T-helper 1 cell (primary cell): ENCODE measurements at places on chromosomes 3 and 15.

DNA sequence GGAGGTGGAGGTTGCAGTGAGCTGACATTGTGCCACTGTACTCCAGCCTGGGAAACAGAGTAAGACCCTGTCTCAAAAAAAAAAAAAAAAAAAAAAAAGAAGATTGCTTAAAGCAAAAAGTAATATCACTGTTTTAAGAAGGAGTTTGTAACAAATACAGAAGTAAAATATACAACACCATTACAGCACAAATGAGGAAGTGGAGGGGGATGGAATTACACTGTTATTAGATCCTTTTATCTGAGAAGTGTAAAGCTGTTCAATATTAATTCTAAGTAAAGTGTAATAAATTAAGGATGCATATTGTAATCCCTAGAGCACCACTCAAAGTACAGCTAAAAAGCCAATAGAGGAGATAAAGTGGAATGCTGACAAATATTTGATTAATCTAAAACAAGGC is 47.0 kb upstream of the SNRPA1 start:
- no peak for DNase-seq

GRCh38 chr15:71730277-71731144 is 79.8 kb upstream of the NR2E3 start:
- DNase-seq = peak; percentile 59

DNA sequence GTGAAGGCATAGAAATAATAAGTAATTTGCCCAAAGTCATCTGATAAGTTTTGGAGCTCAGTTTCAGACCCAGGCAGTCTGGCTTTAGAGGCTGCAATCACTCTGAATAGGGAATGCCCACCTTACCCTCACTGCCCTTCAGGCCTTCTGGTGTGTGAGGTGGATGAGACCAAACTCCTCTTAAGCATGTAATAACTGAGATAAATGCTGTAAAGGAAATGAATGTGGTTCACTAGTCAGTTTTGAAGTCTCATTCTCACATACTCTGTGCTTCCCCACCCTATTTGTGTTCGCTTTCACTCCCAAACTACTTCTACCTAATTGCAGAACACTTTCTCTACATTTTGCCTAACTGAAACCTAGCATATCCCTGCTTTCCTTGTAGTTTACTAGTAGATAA is 144.1 kb downstream of the FILIP1L start:
- peak; percentile 9 for DNase-seq

GRCh38 chr3:15794842-15795650 is 2.7 kb downstream of the ANKRD28 start:
- DNase-seq = no peak

DNA sequence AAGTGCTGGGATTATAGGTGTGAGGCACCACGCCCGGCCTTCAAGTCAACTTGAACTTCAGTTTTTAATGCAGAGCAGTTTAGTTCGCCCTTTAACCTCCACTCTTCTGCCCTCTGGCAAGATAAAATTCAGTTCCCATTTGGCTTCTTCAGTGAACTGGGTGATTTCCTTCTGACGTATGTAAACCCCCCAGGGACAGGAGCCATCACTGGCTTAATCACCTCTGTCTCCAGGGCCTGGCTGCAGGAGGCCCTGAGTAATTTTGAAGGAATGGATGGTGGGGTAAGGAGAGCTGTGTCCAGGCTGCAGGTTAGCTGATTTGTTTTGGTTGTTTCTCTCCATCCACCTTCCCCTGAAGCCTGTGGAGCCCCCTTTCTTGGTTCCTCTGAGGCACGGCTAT is 11.9 kb downstream of the MCM2 start:
- no peak for DNase-seq

GRCh38 chr3:110790631-110791030 is 281.0 kb upstream of the NECTIN3 start:
- no peak for DNase-seq

DNA sequence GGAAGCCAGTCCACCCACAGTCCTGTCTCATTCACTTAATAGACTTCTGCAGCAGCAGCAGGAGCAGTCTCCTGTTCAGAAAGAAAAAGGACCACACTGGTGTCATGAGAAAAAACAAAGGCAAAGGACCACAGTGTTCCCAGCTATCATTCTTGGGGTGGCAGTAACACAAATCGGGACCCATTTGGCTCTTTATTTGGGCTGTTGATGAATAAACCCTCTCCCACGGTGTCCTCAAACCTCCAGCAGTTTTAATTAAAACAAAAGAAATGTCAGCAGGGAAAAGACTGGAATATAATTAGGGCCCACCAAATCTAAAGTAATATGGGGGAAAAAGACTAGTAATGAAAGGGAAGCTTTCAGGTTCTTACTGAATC is 210.5 kb upstream of the SLC2A2 start:
- no peak for DNase-seq

- no peak for DNase-seq
Measured at GRCh38 chr3:54871867-54872266, 56.0 kb downstream of the LRTM1 start.

DNA sequence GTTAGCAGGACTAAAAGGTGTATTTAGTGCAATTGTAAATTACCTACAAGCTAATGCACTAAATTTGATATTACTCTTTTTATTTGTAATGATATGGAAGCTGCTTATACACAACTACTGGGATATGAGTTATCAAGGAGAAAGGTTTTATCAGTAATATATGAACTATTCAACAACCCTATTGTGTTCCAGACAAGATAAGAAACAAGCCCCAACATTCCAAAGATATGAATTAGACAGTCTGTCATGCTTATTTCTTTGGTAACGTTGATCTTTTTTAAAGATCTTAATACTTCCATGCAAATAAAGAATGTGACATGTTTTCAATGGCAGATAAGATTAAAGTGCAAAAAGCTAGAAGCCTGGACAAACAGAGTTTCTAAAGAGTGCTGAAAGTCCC is 314.0 kb upstream of the THBS1 start:
- DNase-seq = no peak

DNA sequence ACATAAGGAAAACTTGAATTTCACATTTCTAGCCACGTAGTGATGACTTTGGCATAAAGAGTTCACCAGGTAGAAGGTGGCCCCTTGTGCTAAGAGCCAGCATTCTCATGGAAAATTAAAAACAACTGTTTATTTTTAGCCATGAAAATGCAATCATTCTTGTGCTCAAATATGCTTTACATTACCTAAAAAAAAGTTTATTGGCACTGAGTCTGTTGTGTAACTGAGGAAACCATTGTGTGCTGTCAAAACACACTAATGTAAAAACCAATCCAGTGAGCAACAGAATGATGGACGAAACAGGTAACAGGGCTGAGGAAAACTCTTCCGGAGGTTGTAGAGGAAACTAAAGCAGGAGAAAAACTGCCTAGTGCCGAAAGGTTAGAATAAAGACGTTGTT is 287.0 kb upstream of the TMC3 start:
- no peak for DNase-seq

DNA sequence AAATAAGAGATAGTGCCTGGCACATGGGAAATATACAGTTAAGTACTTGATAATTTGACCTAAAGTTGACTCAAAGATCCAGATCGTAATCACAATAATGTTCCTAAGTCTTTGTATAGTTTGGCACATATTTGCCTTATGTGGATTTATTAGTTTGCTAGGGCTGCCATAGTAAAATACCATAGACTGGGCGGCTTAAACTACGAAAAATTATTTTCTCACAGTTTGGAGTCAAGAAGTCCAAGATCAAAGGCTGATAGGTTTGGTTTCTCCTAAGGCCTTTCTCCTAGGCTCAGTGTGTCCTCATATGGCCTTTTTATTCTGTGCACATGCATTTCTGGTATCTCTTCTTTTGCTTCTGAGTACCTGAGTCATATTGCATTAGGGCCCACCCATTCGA is 453.7 kb downstream of the NAALADL2 start:
- no peak for DNase-seq

DNA sequence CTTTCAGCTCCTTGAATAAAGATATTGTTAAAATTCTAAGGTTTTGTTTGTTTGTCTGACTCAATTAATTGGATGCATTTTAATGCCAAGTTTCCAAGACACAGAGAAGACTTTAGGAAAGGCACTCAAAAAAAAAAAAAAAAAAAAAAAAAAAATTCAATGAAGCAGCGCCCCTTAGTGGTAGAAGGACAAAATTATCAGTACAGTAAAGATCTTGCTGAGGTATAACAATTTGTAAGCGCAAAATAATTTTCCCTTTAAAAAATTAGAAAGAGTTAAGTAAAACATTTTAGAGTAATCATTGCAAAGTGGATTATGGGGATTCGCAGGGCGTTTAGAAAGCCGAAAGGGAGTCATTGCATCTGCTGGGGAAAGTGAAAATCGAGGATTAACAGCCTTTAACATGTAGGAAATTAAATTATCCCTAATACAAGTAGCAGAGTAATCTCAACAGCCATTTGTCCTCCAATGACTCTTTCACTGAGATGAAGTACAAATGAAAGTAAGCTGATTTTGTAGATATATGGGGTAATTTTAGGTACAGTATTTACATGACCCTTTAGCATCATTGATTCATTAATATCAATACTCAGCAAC is 5.8 kb upstream of the DIS3L start:
- no peak for DNase-seq

- no peak for DNase-seq
Measured at GRCh38 chr3:76943671-76944070, 96.2 kb upstream of the ROBO2 start.

- no peak for DNase-seq
Measured at GRCh38 chr3:58564456-58565160, 12.6 kb downstream of the FAM107A start.

DNA sequence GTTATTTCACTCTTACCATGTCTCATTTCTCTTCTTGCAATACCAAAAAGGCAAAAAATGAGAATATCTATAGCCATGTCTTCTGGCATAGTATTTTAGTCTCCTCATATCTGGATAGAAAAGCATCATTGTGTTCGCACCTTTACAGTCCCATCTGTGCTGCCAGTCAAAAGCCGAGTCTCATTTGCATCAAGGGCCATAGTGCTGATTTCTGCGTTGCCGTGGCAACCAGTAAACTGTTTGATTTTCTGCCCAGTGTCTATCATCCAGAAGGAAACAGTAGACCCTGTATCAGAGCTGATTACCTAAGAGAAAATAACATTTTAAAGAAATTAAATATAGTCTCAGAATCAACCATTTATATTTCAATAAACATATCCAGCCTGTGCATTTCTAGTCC is 86.1 kb upstream of the SERPINI2 start:
- DNase-seq = no peak

GRCh38 chr15:63195569-63196015 is 6.2 kb downstream of the RAB8B start:
- no peak for DNase-seq

DNA sequence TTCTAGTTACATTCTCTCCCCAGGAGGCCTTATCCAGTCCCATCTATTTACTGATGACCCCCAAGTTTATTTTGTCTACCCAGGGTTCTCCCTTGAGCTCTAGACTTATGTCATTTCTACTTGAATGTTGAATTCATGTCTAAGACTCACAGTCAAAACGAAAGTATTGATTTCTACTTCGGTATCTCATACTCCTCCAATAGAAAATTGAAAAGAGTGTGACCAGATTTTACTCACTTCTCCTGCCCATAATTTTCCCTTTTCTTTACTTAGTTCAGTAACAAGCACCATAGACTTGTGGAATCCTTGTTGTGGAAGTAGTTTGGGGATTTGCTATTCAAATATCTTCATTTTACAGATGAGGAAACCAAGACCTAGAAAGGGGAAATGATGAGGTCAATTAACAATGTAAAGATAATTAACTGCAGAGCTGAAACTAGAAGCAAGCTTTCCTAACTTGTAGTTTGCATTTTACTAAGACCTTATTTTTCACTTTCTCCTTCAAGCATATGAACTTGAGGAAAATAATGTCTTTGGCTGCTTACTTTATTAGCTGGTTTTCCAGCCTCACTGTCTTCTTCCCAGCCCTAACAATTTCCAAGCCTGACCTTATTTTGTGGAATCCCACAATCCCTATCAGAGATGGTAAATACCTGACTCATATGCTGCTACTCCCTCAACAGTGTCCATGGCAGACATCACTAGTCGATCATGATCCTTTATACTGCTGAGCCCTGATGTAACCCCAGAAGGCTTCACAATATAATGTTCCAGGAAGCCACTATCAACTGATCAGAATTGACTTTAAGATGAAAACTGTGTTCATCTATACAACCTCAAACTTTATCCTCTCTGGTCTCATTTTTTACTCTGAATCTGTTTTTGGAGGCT is 123.9 kb upstream of the AGBL1 start:
- no peak for DNase-seq

- no peak for DNase-seq
Measured at GRCh38 chr3:185934767-185935464, 2.9 kb downstream of the TRA2B start.

DNA sequence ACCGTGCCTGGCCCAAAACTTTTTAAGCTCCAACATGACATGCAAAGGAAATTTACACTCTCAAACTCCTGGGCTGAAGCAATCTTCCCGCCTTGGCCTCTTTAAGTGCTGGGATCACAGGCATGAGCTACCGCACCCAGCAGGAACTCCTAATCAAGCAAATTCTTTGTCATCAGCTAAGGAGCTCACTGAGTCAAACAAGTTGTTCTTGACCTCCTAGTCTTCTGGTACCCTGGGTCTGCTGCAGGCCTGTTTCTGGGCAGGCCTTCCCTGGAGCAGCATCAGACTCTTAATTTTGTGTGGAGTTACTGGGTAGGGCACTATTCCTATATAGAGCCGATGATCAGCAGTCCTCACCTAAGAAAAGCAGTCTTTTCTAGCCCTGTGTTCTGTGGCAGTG is 68.4 kb upstream of the FLNB start:
- DNase-seq = no peak

DNA sequence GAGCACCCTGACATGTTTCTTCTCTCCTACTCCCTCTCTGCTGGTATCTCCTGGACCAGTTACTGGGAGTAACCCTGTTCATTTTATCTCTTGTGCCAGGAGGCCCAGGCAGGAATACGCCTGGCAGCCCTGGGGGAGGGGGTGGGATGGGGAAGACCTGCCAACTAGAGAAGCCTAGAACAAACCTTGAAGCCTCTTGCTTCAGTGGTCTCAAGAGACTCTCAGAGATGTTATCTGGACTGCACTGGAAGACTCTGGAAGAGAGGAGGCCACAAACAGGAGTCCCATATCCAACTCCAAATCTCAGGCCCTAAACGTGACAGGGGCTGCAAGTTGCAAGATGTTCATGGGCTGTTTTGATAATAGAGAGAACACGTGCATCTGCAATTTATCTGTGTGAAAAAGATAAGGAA is at the start of gene EPB42:
Gene EPB42, minus strand, starts transcription at position 28 of the 413 bp plus-strand sequence. CDS start 193 bp downstream, outside the sequence.
- no peak for DNase-seq

DNA sequence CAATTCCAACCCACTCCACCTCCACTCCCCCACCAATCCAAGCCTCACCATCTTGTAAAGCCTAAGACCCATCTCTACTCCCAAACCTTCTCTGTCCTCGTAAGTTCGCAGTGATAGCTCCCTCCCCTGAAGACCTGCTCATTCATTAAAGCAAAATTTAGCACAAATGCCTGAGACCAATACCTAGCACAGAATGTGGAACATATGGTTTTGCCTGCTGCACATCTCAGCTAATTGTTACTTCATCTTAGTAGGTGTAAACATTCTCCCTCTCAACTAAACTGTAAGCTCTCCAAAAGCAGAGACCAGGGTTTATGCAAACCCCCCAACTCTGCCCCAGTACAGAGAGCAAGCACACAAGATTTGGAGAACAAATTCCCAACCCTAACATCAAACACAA is 20.5 kb downstream of the DCLK3 start:
- DNase-seq = no peak

- no peak for DNase-seq
Measured at GRCh38 chr3:57078635-57079473, 18.4 kb downstream of the SPATA12 start.

GRCh38 chr15:72836676-72837330 is 53.2 kb upstream of the ADPGK start:
- no peak for DNase-seq
